ENCODE measurements at places on chromosomes 11 and 22. TPM values are rescaled to one million over a fixed set of nuclear protein-coding genes. Genes with fewer than 3 reads are reported as not detected.

RIMBP3B gene
- total RNA-seq = 0.14 TPM

ARHGAP20 gene
- total RNA-seq = 6.7 TPM

CNTN5 gene
- not detected for total RNA-seq

KCNJ1 gene
- not detected for total RNA-seq

MYBPC3 gene
- not detected for total RNA-seq

IL10RA gene
- not detected for total RNA-seq

TSPAN32 gene
- under 0.01 TPM for total RNA-seq

OVOL1 gene
- total RNA-seq = not detected

EMSY gene
- total RNA-seq = 9.4 TPM

FOLR2 gene
- not detected for total RNA-seq

FXYD2 gene
- total RNA-seq = not detected

MS4A12 gene
- total RNA-seq = not detected

DEUP1 gene
- not detected for total RNA-seq

HTR3B gene
- total RNA-seq = not detected

LRP5 gene
- 27.6 TPM for total RNA-seq

CCDC34 gene
- 3.1 TPM for total RNA-seq

FREY1 gene
- 1.00 TPM for total RNA-seq

SLC6A5 gene
- total RNA-seq = under 0.01 TPM

CABP2 gene
- total RNA-seq = not detected

PARVG gene
- total RNA-seq = not detected

THY1 gene
- 200 TPM for total RNA-seq

MS4A3 gene
- not detected for total RNA-seq

MYO7A gene
- total RNA-seq = 0.09 TPM

MUC5AC gene
- not detected for total RNA-seq

CRYBB2 gene
- total RNA-seq = not detected

OR5AN1 gene
- total RNA-seq = not detected

GPHA2 gene
- total RNA-seq = not detected

YPEL1 gene
- 1.1 TPM for total RNA-seq

CALCA gene
- not detected for total RNA-seq

CD81 gene
- 170 TPM for total RNA-seq

MMP1 gene
- 655 TPM for total RNA-seq

FADS1 gene
- 160 TPM for total RNA-seq

CHST1 gene
- total RNA-seq = 0.37 TPM

CXCR5 gene
- not detected for total RNA-seq

SERPING1 gene
- 10.8 TPM for total RNA-seq

CBLIF gene
- total RNA-seq = not detected

TEF gene
- 9.9 TPM for total RNA-seq

KCTD17 gene
- 26.1 TPM for total RNA-seq

SLC35E4 gene
- 8.5 TPM for total RNA-seq

C22orf31 gene
- 0.14 TPM for total RNA-seq

SLC25A18 gene
- total RNA-seq = 0.09 TPM

C1QTNF4 gene
- total RNA-seq = not detected

EHF gene
- 0.09 TPM for total RNA-seq

APOL5 gene
- not detected for total RNA-seq

CATSPER1 gene
- total RNA-seq = not detected

CDC42EP1 gene
- total RNA-seq = 7.0 TPM

All from smooth muscle cell of bladder (primary cell).